Daoy (cell line): ENCODE measurements at places on chromosomes 3 and 15. TPM values are rescaled to one million over a fixed set of nuclear protein-coding genes. Genes with fewer than 3 reads are reported as not detected.

The CEMIP gene
- 2.7 and 5.1 TPM in 2 replicates for total RNA-seq

The LTK gene
- 0.40 and 0.57 TPM in 2 replicates for total RNA-seq

The SYNPR gene
- not detected in 2 replicates for total RNA-seq

The GBE1 gene
- 18.1 and 28.6 TPM in 2 replicates for total RNA-seq

The P2RY14 gene
- not detected in 2 replicates for total RNA-seq

The CASR gene
- not detected in 2 replicates for total RNA-seq

The SLC22A14 gene
- 0.39 TPM in 1 of 2 replicates, not detected in the other for total RNA-seq

DNA sequence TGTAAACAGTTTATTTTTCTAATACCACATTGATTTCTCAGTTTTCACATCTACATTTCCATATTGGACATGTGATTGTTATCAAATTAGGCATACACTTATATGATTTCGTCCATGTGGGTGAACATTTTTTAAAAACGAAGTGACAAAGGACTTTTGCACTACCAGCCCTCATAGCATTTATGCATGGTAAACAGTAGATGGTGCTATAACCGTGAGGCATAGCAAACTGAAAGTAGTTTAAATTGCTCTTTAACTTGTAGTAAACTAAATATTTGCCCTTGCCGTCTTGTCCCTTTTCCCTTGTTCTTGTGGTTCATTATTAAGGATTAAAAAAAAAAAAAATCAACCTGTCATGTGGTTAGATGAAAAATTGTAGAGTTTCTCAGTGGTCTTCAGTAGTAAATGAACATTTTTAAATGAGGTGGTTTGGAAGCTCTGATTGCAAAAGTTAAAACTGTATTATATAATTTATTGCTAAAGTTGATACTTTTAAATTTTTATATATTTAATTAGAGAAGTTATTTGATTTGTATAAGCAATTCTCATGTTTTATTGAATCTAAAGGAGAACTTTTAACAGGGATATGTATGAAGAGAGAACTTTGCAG lies 24.0 kb downstream of the STX19 start:
- peak; percentile 30 for DNase-seq

DNA sequence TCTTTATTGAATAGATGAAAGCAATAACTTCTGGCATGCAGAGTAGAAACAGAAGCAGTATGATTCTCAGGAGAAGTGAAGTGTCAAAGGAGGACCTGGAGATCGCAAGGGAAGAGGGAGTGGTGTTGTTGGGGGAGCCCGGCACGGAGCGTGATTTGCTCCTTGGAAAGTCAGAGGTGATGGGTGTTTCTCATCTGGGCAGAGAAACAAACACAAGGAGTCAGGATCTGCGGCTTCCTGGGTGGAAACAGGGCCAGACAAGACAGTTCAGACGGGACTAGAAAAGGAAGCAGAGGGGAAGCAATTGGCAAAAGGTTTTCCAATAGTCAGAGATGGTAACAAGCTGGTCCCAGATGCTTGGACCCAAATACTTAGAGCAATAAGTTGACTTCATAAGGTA lies 34.4 kb upstream of the CCDC80 start:
- DNase-seq: peak; percentile 32

DNA sequence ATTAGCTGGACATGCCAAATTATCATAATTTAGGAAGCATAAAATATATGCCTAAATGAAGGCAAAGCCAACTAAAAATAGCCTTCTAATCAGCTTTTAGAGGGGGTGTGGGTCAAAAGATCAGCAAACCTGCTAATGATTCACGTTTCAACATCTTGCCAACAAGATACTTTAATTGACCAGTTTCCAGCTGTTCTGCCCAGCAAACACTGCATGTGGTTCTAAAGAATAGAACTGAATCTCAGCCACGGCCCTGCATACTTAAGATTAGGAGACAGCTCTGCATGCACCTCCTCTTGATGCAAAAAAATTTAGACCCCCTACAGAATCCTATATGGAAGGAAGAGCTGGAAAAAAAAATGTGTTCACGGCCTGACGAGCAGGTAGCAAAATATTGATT lies 500.5 kb downstream of the TBL1XR1 start:
- DNase-seq: no peak

GRCh38 chr15:48823237-48823636 lies 12.4 kb upstream of the CEP152 start:
- DNase-seq: peak; percentile 7

GRCh38 chr15:66129586-66129985 lies 124.0 kb downstream of the MEGF11 start:
- no peak for DNase-seq

DNA sequence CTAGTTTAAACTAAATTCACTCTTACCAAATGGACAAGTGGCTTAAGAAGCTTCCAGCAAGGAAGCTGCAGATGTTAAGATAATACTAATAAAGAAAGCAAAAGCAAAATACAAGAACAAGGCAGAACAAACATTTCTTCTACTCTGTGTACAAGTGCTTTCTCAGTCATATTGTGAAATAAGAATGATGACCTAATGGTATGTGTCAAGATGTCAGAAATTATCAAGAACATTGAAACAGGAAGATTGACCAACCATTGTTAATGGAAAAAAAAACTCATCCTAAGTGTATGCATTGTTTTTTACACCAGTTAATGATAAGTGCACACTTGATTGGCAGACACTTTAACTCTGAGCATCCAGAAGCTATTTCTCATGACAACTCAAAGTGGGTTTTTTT lies 65.4 kb upstream of the P2RY1 start:
- DNase-seq: no peak

DNA sequence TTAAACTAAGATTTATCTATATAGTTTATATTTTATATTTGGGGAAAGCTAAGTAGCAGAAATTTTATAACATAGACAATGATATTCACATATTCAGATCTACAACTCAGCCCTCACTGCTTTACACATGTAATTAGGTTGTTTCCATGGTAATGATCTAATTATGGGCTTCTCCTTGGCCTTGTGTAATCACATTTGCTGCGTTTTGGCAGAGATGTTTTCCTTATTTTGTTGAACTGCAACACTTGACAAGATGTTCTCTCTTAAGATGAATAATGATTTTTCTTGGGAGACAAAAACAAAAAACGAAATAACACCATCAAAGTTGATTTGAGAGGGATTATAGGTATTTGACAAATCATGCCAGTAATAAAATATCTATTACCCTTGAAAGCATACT lies 635.6 kb upstream of the TBL1XR1 start:
- DNase-seq: no peak

DNA sequence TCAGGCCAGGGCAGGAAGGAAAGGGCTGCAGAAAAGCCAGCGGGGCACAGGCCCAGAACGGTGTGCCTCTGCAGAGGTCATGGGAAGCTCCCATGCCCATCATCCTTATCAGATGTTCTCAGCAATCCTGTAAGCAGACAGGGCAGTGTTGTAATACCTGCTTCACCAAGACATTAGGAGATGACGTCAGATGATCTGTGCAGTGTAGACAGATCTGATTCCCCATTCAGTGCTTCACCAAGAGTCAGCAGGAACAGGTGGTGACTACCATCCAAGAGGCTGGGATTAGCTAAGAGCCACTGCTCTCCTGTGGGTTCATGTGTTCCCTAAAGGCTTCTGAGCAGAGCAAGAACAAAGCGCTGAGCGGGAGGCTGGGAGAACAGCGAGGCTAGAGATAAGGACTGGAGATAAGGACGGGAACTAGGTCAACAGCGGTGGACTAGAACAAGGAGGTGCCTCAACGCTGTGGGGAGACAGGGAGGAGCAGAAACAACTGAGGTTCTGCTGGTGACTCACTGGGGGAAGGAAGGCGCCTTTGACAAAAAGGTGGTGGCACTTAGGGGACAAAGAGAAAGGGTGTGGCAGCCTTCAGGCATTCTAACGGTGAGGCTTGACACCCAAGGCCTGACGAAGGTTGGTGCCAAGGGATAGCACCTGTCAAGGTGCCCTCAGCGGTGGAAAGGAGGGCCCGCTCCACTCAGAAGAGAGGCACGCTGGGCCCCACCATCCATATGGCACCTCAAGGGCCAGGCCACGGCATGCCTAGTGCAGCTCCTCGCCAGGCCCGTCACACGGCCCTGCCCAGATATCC lies 28.4 kb downstream of the CCDC12 start:
- DNase-seq: peak; percentile 66

DNA sequence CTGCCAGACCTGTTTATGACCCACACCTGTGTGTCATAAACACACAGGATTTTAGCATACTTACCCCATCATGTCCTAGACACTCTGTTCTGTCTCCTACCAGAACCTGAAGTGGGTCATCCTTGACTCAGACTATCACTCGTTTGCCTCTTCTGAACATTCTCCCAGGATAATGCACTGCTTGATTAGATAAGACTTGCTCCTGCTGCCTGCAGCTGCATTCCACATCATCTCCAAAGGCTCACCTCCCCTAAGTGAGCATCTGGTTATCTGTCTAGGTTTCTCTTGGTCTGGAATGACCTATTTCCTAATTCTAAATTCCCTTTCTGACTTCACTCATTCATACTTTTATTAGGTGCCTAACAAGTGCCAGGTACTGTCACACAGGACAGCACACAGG lies 332.1 kb downstream of the NTRK3 start:
- DNase-seq: no peak

DNA sequence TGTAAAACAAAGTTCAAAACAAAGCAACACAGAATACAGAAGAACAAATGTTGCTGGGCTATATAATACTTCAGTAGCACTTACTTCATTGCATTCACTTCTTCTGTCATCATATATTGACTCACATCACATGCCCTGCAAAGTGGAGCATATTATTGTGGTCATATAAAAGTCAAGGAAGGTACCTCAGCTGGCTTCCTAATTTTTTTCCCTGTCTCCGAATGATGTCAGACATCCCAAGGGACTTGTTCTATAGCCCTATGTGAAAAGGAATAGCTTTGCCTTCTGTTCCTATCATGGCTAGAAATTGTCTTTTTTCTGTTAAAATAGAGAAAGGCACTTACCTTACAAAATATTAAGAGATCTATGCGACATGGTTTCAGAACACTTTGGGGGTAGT lies 109.4 kb downstream of the LRTM1 start:
- no peak for DNase-seq

GRCh38 chr3:74789111-74789510 lies 174.7 kb upstream of the CNTN3 start:
- DNase-seq: peak; percentile 55

DNA sequence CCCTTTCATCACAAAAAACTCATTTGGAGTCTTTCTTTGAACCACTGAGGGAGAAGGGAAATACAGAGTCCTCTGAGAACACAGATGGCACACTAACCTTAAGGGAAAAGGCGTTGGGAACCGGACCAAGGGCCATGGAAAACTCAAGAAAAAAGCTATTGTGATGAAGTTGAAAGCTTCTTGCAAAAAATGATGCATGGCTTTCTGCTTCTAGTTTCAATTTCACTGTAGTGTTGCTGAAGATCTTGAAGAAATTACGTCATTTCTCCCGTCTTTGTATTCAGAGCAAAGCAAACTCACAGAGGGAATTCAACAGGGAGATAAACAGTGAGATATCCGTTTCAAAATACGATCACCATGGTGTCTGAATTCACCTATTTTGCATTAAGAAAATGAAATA lies 642.3 kb upstream of the ADAMTS9 start:
- DNase-seq: no peak

DNA sequence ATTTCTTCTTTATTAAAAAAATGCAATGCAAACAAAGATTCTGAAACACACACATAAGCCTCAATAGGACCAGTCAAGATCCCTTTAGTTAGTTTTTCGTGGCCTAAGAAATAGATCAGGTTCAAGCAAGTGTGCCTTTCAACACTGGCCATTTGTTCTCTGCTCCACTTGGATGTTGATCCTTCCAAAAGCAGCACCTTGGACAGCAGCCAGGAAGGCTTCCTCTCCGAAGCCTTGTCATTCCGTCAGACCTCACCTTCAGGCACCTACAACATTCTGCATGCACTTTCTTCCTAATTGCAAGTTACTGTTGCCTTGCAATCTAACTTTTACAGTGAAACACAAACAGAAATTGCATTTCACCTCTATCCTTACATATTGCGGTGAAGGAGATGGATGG lies 155.9 kb upstream of the FEZF2 start:
- DNase-seq: peak; percentile 32

DNA sequence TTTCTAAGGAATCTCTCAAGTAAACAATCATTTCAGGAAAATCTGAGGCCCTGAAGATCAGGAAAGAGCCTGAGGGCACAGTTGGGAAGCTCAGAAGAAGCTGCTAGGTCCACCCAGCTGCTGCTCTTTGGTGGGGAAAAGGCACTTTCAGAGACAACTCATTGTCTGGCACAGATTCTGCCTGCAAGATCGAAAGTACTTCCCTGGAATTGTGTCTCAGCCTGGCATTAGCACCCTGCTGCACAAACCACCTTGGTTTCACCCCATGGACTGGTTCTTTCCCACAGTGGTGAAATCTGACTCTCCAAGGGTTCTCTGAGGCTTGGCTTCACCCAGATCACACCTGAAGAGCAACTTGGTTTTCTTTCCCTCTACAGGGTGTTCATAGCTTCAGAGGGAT lies 18.7 kb downstream of the THRB start:
- peak; percentile 45 for DNase-seq

- DNase-seq: no peak
These were observed 83.3 kb upstream of the KCNH8 start for GRCh38 chr3:19065027-19065426.

GRCh38 chr3:50651920-50652529 lies 22.7 kb upstream of the DOCK3 start:
- DNase-seq: no peak

DNA sequence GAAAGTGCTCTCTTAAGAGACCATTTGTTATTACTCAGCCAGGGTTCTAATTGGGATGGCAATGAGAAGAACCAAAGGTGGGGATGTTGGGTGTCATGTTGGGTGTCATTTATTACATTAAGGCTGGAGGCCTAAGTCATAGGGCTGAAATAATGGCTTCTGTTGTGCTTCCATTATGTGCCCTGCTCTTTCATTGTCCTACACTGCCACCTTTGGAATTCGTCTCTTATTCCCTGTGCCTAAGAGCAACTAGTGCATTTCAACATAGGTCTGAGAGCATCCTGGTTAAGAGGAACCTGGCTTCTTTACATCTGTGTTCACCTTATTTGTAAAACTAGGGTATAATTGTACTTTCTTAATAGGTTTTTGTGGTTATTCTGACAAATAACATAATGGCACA lies 32.2 kb downstream of the RIOX2 start:
- no peak for DNase-seq

- DNase-seq: no peak
These were observed 45.0 kb downstream of the IQSEC1 start for GRCh38 chr3:13028010-13028821.

DNA sequence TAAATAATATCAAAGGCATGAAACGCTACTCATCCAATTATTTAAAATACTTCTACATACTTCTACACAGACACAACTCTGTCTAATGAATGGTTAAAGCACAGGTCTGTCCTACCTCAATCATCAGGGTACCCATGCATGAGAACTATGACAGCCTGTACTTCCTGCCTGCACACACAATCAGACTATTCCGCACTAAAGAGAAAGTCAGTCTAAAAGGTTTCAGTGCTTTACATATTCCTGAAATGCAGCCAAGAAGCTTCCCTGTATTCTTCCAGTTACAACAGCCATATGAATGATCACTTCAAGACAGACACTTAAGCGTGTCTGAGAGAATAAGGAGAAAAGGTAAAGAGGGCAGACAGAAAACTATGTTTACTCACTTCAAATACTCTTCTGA lies 58.8 kb downstream of the TUBGCP4 start:
- no peak for DNase-seq
